Adipose tissue (tissue), 3 donors: ENCODE measurements at places on chromosomes 1 and 21. TPM values are rescaled to one million over a fixed set of nuclear protein-coding genes. Genes with fewer than 3 reads are reported as not detected.

Gene VSIG8
- 0.03 TPM for polyA plus RNA-seq

Gene LRRC8B
- polyA plus RNA-seq: 2.3 TPM

Gene HSD11B1
- polyA plus RNA-seq: 17.5 TPM

Gene AJAP1
- polyA plus RNA-seq: 0.11 TPM

Gene AUNIP
- polyA plus RNA-seq: 0.08 TPM

Gene PCSK9
- polyA plus RNA-seq: 0.34 TPM
